ENCODE measurements at places on chromosomes 12 and 14. TPM values are rescaled to one million over a fixed set of nuclear protein-coding genes. Genes with fewer than 3 reads are reported as not detected.

DBX2 gene
- total RNA-seq = not detected

NOS1 gene
- 0.78 TPM for total RNA-seq

DHRS2 gene
- total RNA-seq = 1.3 TPM

LRRC10 gene
- not detected for total RNA-seq

COL2A1 gene
- total RNA-seq = not detected

TEX52 gene
- not detected for total RNA-seq

DNA sequence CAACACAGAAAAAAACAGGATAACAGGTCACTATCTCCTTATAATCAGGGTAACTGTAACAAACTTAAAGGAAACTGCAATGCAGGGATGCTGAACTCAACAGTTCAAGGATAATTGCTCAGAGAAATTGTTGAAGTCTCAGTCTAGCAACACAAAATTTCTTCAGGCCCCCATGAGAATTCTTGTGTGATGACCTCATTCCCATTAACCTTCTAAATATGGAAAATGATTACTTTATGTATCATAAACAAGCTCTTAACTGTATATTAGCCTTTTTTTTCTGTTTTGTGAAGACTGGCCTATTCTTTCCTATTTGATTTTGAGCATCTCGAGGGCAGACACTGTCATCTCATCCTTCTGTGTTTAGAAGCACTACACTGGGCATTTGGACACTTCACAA lies 47.1 kb downstream of the IGF1 start:
- DNase-seq = no peak

GRCh38 chr12:29033519-29033918 lies 115.6 kb upstream of the FAR2 start:
- DNase-seq = no peak

- DNase-seq = no peak
Observed at GRCh38 chr12:3005736-3006135, 46.5 kb downstream of the TEAD4 start.

- no peak for DNase-seq
Observed at GRCh38 chr12:132305991-132306884, 23.2 kb downstream of the GALNT9 start.

GRCh38 chr12:50104417-50105366 lies 884 bp downstream of the GPD1 start:
- no peak for DNase-seq

DNA sequence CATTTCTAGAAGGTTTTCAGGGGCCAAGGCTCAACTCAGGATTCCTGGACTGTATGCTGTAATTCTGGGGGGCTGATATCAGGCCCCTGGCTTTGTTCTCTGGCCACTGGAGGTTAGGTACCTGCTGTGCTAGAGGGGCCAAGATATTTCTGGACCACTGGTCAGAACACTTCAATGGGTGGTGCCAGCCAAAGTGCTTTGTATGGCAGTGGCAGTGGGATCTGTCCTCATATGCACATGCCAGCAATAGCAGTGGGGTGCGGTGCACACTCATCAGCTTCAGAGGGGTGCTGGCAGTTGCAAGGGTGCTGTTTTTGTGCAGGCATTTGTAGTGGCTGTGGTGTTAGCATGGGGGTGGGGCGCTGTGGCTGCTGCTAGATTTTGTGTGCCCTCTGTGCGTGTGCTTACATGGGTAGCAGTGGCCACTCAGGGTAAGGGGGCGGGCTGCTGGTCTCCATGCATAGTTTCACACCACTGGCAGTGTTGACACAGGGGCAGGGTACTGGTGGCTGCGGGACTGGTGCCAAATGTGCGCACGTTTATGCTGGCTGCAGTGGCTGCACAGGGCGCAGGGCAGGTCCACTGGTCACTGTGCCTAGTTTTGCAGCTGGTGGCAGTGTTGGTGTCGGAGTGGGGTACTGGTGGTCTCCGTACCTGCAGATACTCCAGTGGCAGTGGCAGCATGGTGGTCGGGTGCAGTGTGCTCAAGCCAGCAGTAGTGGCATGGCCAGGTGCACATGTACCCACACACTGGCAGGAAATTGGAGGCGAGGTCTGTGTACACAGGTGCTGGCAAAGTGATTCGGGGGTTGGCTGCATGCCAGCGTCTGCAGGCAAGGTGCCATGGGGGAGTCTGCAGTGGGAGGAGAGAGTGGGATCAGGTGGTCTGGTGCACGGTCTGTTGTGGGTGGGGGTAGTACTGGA lies 12.6 kb downstream of the NOPCHAP1 start:
- DNase-seq = peak; percentile 85

GRCh38 chr14:61360796-61361525 lies 39.6 kb downstream of the PRKCH start:
- DNase-seq = no peak

- DNase-seq = no peak
Observed at GRCh38 chr12:12673296-12673695, 22.7 kb downstream of the GPR19 start.

DNA sequence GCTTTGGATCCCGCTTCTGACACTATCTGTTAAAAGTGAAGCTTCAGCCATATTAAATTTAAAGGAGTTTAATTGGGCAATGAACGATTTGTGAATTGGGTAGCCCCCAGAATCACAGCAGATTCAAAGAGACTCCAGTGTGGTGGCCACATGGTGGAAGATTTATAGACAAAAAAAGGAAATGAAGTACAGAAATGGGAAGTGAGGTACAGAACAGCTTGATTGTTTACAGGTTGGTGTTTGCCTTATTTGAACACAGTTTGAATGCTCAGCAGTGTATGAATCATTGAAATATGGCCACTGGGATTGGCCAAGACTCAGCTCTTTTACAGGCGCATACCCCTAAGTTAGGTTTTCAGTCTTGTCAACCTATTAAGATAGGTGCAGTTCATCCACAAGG lies 21.9 kb downstream of the CCDC91 start:
- no peak for DNase-seq

DNA sequence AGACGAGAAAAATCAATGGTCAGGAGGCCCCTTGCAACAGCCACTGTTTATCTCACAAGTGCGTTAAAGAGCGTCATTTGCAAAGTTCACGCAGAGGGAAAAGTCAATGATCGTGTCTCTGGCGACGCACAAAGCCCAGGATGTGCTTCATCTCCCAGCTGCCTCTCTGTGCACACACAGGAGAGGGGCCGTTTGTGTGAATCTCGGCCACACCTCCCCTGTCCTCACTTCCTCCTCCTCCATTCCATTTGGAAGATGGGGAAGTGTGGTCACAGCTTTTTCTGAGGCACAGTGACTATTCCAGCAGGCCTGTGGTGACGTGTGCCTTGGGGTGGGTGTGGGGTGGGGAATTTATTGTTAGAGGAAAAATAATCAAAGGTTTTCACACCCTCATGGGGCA lies 90.4 kb downstream of the RBM19 start:
- DNase-seq = no peak
